ENCODE measurements at places on chromosomes 12 and 14.

GRCh38 chr14:62665286-62665685, 380.0 kb downstream of the KCNH5 start:
- DNase-seq = no peak

DNA sequence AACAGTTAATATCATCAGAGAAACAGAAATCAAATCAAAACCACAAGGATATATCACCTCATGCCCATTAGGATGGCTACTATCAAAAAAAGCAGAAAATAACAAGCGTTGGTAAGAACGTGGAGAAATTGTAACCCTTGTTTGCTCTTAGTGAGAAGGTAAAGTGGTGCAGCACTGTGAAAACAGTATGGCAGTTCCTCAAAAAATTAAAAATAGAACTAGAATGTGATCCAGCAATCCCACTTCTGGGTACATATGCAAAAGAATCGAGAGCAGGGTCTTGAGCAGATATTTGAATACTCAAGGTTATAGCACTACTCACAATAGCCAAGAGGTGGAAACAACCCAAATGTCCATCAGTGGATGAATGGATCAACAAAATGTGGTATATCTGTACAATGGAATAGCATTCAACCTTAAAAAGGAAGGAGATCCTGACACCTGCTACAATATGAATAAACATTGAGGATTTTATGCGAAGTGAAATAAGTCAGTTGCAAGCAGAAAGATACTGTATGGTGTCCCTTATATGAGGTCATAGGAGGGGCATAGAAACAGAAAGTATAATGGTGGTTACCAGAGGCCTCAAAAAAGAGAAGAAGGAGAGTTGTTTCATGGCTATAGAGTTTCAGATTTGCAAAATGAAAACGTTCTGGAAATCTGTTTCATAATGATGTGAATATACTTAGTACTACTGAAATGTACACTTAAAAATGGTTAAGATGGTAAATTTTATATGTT, 131.0 kb upstream of the EEA1 start:
- no peak for DNase-seq

- no peak for DNase-seq
Measured at GRCh38 chr12:29067430-29067829, 81.6 kb upstream of the FAR2 start.

GRCh38 chr12:108373111-108373510, 34.0 kb upstream of the CMKLR1 start:
- no peak for DNase-seq

DNA sequence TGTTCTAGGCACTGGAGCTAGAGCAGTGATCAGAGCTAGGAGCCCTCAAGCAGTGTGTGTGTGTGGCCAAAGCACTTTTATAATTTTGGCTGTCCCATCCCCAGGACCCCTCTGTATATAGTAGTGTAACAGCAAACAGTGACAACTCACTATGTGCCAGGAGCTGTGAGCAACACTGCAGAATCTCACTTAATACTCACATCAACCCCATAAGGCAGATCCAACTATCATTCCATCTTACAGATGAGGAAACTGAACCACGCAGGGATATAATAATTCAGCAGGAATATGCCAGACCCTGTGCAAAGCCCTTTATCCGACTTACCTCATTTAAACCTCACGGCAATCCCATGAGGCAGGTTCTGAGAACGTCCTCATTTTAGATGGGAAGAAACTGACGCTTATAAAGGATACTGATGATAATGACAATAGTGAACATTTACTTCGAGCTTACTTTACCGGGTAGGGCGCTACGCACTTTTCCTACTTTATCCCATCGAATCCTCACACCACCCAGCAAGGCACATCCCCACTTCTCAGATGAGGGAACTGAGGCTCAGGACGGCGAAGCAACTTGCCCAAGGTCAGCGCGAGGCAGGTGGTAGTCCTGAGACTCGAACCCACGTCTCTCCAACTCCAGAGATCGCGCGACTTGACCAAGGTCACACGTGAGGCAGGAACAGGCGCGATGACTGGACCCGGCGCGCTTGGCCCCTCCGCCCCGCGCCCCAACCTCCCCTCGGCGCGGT, 687 bp downstream of the RAB35 start:
- no peak for DNase-seq

GRCh38 chr12:5567016-5567725, 135.3 kb downstream of the NTF3 start:
- no peak for DNase-seq

DNA sequence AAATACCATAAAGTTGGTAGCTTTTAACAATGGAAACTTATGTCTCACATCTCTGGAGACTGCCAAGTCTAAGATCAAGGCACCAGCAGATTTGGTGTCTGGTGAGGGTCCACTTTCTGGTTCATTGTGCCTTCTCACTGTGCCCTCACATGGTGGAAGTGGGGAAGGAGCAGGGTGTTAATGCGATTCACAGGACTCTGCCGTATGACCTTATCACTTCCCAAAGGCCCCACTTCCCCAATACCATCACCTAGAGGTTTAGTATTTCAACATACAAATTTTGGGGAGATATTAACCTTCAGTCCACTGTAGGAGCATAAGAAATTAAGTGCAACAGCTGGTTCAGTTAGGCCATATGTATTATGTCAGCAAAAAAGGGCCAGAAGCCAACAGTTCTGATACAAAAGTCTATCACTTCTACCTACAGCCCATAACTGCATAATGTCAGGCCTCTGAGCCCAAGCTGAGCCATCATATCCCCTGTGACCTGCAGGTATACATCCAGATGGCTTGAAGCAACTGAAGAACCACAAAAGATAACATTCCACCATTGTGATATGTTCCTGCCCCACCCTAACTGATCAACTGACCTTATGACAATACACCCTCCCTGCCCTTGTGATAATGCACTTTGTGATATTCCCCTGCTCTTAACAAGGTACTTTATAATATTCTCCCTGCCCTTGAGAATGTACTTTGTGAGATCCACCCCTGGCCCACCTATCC, 24.7 kb downstream of the DDHD1 start:
- DNase-seq = no peak

DNA sequence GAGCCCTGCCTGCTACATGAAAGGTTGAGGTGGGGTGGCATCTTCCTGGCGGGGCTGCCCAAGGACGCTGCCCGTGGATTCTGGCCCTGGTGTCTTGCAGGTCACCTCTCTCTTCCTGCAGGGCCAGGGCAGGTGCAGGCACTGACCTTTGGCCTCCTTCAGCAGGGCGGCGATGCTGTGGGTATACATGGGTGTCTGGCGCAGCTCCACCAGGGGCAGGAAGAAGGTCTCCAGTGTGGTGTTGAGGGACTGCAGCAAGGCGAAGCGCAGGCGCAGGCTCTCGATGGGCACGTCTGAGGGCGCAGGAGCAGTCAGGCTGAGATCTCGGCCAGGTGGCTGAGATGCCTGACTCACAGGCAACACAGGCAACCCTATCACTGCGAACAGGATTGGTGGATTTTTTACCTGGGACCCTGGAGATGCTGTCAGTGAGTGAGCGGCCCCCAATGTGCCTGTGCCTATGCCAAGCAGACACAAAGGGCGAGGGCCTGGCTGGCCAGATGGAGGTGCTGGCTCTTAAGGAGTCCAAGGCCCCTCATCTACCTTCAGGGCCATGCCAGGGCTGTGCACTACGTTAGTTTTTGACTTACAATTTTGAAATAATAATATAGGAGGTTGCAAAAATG, 45.7 kb downstream of the TRAFD1 start:
- no peak for DNase-seq

Data from activated CD4-positive, alpha-beta T cell treated with anti-CD3 and anti-CD28 coated beads for 4 hours (primary cell).